ENCODE measurements at places on chromosomes 2 and 18. TPM values are rescaled to one million over a fixed set of nuclear protein-coding genes. Genes with fewer than 3 reads are reported as not detected.
A peak's percentile ranks its signal among the peaks of the same experiment; 100 is the strongest.

DNA sequence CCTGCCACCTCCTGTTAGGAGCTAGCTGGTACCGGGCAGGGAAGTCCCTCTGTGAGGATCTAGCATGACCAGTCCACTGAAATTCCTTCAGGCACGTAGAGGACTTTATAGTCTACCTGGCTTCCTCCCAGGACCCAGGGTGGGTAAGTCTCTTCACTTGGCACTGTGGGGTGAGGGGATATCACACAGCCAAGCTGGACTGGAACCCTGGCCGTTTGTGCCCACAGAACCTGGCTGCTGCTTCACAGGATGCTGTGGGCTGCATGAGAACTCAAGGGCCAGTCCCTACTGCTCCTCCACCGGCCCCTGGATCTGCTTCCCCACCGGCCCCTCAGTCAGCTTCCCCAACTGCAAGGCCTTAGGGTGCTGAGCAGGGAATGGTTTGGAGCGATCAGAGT is 35.8 kb downstream of the HS1BP3 start:
- peak; percentile 6 for DNase-seq

Gene DIPK1C
- total RNA-seq = not detected

DNA sequence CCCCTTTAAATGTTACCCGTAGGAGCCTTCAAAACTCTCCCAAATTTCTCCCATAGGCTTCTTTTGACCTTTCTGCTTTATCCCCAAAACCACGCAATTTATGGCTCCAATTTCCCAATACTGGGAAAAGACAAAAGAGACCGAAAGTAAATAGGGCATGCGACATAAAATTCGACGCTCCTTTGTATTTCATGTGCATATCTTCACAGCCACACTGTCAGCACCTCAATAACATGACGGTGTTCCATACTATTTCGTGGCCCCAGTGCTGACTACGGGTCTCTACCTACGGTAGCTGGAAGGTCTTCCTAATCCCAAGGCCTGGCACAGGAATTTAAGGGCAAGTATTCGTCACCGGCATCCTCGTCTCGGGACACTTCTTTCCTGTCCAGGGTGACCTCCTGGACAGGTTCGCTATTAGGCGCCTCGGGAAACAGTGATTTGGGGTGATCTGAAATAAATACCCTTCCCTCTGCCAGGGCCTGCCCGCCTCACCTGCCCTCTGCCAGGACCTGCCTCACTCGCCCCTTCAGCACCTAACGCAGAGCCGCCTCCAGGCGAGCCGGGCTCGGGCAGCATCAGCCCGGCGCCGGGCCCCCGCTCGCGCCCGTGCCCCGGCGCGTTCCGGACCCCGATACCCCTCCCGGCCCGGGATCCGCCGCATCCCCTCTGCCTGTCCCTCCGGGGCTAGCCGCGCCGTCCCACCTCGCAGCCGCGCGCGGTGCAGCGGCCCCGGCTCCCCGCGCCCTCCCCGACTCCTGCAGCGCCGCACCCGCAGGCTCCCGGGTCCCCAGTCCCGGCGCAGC is 680 bp downstream of the DTNB start:
- DNase-seq = peak; percentile 89

DNA sequence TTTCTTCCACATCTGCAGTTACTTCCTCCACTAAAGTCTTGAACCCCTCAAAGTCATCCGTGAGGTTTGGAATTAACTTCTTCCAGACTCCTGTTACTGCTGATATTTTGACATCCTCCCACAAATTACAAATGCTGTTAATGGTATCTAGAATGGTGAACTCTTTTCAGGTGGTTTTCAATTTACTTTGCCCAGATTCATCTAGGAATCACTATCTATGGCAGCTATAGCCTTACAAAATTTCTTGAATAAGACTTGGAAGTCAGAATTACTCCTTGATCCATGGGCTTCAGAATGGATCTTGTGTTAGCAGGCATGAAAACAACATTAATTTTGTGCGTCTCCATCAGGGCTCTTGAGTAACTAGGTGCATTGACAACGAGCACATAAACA is 19.9 kb downstream of the EPAS1 start:
- no peak for DNase-seq

GRCh38 chr2:11129598-11130449 is 25.4 kb upstream of the SLC66A3 start:
- DNase-seq = peak; percentile 66

GRCh38 chr2:205808486-205809121 is 126.3 kb downstream of the NRP2 start:
- DNase-seq = no peak
